Stimulated activated CD8-positive, alpha-beta memory T cell treated with anti-CD3 and anti-CD28 coated beads, Interleukin-12 subunit alpha, Interleukin-12 subunit beta, amount 100 ng/mL, for 4 hours (primary cell): ENCODE measurements at places on chromosomes 3 and 15.

DNA sequence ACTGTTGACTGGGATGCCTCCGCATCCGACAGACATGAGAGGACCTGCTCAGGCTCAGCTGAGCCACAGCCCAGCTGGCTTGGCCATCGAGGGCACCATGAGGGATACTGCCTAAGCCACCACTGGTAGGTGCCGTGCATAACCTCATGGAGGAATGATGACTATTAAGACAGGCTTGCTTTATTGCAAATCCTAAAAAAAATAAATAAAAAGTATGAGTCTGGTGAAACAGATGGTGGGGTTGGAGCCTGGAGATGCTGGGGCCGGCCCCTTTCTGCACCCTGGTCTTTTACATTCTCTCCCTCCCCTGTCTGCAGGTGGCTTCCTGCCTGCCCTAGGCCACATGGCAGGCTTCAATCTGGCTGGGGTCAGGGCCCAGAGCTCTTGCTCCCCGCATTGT lies 24.0 kb upstream of the RAD18 start:
- no peak for DNase-seq

DNA sequence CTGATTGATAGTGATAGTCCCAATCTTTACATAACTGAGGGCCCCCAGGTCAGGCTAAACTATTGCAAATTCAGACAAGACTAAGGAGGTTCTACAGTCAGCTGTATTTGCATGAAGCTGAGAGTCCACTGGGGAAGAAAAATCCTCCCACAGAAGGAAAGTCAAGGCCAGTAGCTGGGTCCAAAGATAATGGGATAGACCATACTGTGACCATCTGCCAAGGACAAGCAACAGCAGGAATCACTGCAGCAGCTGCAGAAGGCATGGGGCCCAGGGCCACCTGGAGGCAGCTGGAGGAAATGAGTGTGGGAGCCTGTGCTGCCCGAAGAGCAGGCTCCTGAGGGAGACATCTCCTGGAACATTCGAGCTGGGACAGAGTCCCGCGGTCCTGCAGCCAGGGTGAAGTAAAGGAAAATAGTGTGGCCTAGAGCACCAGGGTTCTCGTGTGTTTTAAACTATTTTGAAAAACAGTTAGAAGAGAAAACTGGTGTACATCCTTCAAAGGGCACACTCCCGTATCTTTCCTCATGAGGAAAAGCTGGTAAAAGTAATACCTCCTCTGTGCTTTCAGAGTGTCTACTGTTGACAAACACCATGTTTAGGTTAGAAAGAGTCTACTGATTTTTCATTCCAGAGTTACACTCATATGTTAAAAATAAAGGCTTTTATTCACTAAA lies 13.2 kb upstream of the TMEM212 start:
- no peak for DNase-seq

DNA sequence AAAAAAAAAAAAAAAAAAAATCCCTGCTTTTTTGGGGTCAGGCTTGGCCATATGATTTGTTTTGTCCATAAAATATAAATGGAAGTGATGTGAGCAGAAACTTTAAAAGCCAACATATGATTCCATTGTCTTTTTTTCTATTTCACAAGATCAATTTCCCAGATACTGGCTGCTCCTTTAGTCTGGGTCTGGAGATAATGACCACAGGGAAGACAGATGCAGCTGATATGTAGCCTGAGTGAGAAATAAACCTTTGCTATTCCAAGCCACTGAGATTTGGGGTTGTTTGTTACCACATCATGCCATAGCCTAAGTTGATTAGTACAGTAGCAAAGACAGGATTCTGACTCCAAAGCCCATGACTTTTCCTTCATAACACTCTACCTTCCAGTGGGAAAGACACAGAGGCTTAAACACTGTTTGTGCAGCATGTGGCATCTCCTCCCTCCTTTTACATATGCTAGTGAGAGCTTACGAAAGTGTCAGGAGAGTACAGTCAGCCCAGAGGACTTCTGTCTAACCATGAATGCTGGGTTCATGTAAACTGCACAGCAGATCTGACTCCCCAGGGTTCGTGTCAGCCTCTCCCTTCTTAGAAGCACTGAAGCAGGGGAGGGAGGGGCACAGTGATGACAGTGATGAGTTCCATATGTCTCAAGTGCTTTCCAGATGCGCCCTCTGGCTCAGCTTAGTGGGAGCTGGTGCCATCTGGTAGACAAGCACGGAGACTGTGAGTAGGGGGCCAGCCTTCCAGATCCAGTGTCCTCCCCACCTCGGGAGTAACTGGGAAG lies 36.7 kb upstream of the SLC7A14 start:
- no peak for DNase-seq

- no peak for DNase-seq
These were observed 481.5 kb upstream of the RGMA start for GRCh38 chr15:93570527-93570926.

DNA sequence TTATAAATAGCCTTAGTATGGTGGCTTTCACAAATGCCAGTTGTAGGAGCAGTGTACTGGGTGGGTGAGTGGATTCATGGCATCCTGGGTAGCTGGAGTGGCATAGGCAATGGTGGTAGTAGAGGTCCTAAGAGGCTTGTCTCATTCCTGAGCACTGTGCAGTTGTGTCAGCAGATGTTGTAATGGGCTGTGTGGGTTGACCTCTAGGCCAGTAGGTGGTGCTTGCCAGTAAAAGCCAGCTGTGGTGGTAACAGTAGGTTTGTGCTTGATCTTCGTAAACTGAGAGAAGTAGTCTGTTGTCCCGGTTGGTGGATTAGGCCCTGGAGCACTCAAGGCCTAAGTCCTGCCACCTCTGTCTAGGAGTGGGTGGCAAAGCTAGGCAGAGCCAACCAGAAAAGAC lies 149.7 kb upstream of the SUCLG2 start:
- no peak for DNase-seq

GRCh38 chr15:43998607-43999006 lies 171.8 kb downstream of the WDR76 start:
- DNase-seq: no peak

GRCh38 chr3:60812502-60812901 lies 438.8 kb downstream of the FHIT start:
- DNase-seq: no peak

- DNase-seq: peak; percentile 59
These were observed 1.6 kb downstream of the RFTN1 start for GRCh38 chr3:16511681-16512434.

GRCh38 chr3:98777801-98778220 lies 14.7 kb downstream of the ST3GAL6 start:
- DNase-seq: no peak

- no peak for DNase-seq
These were observed 69.0 kb downstream of the RBM6 start for GRCh38 chr3:50008931-50009330.

GRCh38 chr15:91593653-91594052 lies 259.9 kb upstream of the SLCO3A1 start:
- DNase-seq: no peak

DNA sequence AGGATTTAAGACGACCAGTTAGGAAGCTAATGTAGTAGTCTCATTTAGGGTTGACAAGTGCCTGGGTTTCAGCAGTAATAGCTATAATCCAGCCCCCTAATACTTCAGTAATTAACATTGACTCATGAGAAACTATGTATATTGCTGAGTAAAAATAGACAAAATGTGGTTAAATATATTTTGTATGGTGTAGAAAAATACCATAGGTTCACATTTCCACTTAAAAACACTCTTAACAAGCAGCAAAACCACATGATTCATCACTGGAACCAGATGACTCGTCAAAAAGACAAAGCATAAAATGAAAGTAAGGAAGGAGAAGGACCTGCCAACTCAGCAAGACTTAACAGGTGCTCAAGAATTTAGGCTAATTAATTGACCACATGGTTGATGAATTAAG lies 288.9 kb downstream of the EFHB start:
- no peak for DNase-seq

DNA sequence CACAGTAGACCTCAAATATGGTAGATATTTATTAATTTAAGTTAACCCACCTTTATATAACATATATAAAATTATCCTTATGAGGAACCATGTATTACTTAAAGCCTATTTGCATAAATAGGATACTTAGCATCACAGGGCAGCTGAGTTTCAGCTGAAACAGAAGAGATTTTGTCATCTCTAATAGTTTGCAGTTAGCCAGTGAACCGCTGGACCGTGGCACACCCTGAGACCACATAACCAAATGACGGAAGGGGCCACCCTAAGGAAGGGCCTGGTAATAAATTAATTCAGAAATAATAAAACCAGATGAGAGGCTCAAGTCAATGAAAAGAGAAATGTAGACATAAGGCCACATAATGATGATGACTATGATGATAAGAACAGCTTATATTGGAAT lies 107.7 kb downstream of the MYO5A start:
- DNase-seq: no peak

GRCh38 chr3:155714295-155714718 lies 30.6 kb downstream of the PLCH1 start:
- no peak for DNase-seq

GRCh38 chr3:98791341-98792325 lies 28.5 kb downstream of the ST3GAL6 start:
- no peak for DNase-seq

DNA sequence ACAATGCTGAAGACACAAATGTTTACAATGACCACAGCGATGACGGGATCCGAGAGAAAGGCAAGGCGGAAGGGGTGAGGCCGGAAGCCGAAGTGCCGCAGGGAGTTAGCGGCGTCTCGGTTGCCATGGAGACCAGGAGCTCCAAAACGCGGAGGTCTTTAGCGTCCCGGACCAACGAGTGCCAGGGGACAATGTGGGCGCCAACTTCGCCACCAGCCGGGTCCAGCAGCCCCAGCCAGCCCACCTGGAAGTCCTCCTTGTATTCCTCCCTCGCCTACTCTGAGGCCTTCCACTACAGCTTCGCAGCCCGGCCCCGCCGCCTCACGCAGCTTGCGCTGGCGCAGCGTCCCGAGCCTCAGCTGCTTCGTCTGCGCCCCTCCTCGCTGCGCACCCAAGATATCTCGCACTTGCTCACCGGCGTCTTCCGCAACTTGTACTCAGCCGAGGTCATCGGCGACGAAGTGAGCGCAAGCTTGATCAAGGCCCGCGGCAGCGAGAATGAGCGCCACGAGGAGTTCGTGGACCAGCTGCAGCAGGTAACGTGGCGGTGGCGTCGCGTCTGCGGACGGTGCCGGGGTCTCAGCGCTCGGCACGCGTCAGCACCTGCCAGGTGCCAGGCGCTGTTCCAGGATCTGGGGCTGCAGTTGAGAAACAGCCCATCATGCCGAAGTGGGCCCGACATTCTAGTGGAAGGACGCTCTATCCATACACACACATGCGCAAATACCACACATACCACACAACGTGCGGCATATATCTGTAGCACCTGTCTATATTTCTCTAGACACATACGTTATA lies at the start of gene DLEC1:
DLEC1 (plus strand) TSS at position 108 of the 798 bp plus-strand sequence; CDS start at position 126, 18 bp downstream.
- DNase-seq: peak; percentile 59

DNA sequence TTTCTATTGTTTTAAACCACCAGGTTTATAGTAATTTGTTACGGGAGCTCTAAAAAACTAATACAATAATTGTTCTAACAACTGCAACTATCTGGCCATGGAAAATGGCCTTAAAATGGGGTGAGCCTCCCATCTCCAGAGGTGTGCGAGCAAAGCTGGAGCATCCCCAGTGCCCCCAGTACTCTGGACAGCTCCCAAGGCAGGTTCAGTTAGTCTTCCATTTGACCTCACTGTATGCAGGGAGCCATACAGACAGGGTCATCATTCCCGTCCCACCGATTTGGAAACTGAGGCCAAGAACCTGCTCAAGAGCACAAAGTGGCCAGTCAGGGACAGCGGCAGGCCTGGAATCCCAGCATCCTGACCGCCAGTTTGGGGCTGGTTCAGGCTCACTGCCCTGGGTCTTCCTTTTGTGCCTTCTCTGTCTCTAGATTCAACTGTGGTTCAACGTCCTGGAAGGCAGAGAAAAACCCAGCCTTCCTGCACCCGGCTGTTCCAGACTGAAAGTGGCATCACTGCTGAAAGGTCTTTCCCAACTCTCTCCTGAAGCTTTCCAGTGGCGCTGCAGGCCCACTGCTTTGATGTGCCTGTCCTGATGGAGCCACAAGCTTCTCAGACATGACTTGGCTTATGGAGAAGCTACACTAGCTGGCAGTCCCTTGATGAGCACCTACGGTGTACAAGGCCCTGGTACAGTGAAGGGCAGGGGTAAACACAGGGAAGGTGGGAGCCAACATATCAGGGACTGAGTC lies 76.6 kb upstream of the LINGO1 start:
- no peak for DNase-seq

- DNase-seq: no peak
These were observed 459.1 kb upstream of the MDFIC2 start for GRCh38 chr3:70771426-70772147.

DNA sequence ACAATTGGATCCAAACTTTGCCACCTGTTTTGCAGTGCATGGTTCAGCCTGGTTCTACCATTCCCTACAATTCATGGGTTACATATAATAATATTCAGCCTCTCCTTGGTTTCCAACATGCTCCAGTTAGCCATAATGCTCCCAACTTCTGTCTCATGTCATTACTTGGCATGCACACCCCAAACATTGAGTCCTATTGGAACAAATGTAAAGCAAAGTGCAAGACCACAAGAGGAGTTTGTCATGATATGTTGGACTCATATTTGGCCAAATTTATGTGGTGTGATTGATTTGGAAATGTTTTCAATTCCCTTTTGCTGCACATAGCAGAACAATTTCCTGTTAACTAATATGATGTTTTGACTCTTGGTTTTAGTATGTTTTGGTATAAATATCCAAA lies 50.2 kb downstream of the KCNAB1 start:
- no peak for DNase-seq

DNA sequence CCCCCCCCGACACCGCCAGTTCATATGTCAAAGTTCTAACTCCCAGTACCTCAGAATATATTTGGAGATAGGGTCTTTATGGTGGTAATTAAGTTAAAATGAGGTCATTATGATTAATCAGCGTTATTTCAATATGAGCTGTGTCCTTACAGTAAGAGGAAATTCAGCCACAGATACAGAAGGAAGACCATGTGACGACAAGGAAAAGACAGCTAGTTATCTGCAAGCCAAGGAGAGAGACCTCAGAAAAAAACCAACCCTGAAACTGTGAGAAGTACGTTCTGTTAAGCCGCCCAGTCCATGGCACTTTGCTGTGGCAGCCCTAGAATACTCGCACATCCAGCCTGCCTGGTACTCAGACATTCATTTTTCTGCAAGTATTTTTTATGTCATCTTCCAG lies 62.3 kb upstream of the ARL8B start:
- no peak for DNase-seq

DNA sequence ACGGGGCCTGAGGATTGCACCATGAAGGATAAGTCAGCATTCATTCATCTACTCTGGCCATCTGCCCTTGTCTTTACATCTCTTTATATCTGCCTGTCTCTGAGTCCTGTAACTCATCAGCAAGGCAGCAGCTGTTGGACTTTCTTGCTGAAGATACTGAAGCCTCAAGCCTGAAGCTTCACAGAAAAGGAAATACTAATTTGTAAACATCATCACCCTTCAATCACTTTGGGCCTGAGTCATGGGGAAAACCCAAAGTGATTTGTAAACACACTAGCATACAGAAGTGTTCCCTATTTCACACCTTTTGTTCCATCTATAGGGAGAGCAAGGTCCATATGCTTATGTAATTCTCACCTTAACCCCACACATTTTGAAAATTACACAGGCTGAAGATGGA lies 928.2 kb downstream of the EPHA3 start:
- DNase-seq: no peak

- no peak for DNase-seq
These were observed 615.7 kb upstream of the UBE2E2 start for GRCh38 chr3:22587446-22587845.

GRCh38 chr3:24364359-24364758 lies 130.3 kb downstream of the THRB start:
- DNase-seq: no peak
